ENCODE measurements at places on chromosomes 4 and X.
A peak's percentile ranks its signal among the peaks of the same experiment; 100 is the strongest.

DNA sequence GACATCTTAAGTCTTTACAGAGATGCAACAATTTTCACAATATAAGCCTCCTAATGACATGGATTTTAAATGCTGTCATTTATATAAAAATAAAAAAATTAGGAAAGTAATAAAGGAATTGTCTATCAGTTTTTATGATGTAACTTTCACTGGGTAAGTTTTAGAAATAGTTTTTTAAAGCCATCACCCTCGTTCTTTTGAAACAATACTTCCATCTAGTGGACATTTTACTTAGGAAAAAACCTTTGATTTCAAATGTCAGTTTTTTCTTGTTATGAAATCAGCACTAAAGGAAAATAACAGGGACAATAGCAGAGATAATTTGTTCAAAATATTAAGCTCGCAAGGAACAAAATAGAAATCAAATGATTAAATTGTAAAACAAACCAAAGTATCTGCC lies 24.3 kb upstream of the NDNF start:
- DNase-seq: peak; percentile 37

DNA sequence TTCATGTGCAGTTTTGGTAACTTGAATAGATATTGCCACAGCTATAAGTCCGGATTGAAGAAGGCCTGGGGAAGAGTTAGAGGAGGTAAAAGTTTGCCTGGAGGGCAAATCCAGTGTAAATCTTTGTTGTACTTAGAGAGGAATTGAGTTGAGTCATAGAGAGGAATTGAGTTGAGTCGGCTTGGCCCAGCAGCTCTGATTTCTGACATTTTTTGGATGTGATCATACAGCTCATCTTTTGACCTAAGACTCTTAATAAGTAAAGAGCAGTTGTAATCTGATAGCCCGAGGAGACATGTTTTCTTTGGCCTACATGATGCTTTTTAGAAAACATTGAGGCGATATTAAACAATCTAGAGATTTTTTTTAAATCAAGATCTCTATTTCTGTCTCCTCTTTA lies 3.9 kb downstream of the KIT start:
- peak; percentile 90 for DNase-seq

GRCh38 chr4:8292478-8293107 lies 23.0 kb downstream of the HTRA3 start:
- DNase-seq: no peak

DNA sequence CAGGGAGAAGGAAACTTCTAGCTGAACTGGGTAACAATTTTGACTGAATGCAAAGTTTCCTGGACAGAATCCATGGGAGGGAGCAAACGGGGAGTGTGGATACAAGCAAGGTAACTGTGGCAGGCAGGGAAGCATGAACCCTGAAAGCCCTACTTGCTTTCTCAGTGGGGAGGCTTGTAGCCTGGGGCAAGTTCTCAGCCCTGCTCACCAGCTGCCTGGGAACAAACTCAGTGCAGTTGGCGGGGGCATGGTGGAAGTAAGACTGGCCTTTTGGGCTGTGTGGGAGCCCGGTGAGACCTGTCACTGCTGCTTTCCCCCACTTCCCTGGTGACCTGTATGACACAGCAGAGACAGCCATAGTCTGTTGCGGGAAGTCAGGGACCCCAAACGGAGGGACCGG lies 14.0 kb upstream of the TEX13B start:
- no peak for DNase-seq

- DNase-seq: no peak
Measured at GRCh38 chrX:85499400-85499799, 119.9 kb upstream of the POF1B start.

DNA sequence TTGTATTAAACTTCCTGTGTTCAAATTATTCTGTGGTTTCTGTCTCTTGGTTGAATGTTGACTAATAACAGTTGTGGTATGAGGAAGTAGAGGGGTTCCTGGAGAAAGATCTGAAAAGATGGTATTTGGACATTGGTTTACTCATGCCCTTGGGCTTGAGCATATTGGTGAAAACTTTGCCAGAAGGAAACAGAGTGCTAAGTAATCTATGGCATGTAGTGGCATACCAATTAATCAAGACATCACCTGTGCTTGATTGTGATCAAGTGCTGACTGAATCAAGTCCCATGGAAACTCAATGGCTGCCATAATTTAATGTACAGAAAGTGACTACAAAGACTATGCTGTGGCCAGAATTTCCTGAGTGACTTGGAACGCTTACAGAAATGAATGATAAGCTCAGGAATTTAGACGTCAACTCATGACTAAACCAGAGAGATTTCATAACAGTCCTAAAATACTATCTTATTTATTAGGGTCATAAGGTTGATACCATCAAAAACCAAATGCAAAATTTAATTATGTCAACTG lies 2062.9 kb downstream of the ARAP2 start:
- DNase-seq: peak; percentile 79

DNA sequence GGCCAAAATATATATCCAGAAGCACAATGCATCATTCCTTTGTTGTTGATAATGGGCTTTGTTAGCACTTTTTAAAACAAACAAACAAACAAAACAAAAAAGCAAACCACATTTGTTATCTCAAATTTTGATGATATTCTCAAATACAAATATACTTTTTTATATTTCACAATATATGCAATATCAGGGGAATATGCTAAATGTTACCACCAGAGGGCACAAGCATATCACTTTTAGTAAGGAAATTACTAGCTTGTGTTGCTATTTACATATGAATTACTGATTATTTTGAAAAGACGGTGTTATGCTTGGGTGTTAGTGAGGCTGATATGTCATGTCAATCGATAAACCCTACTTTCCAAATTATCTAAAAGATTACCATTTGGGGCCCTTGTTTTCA lies 29.1 kb downstream of the RIPPLY1 start:
- peak; percentile 54 for DNase-seq

GRCh38 chr4:6360385-6360784 lies 90.7 kb downstream of the WFS1 start:
- no peak for DNase-seq

DNA sequence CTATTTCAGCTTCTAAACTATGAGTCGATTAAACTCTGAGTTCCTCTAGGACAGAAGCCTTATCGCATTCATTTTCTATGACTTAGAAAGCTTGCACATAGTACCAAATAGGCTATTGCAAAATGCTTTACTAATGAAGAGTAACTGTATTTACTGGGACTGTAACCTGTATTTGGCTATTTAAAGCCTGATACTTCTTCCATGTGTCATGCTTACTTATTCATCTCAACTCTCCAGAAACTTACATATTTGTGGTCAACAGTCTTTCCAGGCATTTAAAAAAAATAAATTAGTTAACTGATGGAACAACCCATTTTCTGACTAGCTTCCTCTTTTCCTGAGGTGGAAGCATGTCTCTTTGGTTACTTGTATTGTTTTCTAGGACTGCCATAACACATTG lies 467.9 kb downstream of the PCDH11X start:
- DNase-seq: no peak

GRCh38 chr4:84547211-84547610 lies 35.7 kb upstream of the CDS1 start:
- DNase-seq: no peak

DNA sequence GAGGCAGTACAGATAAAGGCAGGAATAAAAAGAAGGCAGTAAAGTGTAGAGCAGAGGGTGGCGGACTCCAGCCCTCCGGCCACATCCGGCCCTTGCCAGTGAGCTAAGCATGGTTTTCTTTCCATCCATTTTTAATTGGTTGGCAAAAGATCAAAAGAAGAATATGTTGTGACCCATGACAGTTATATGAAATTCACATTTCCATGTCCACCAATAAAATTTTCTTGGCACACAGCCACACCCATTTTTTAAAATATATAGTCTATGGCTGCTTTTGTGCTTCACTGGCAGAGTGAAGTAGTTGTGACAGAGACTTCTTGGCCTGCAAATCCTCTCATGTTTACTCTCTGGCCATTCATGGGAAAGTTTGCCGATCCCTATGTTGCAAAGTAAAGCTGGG lies 29.8 kb downstream of the SLC9A6 start:
- no peak for DNase-seq

DNA sequence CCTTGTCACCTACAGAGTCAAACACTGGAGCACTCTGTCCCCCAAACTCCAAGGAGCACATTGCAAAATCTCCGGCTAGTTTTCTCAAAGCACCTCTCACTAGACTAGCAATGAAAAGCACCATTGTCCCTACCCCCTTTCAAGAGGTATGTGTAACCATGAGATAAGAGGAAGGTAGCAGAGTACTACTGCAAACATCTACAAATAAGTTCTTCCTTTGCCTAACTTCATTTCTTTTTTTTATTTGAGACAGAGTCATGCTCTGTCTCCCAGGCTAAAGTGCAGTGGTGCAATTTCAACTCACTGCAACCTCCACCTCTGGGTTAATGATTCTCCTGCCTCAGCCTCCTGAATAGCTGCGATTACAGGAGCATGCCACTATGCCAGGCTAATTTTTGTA lies 17.7 kb downstream of the PPP4R3C start:
- DNase-seq: no peak

GRCh38 chr4:7210824-7211223 lies 18.5 kb downstream of the SORCS2 start:
- DNase-seq: peak; percentile 76

- DNase-seq: peak; percentile 61
Measured at GRCh38 chr4:102449751-102450352, 51.3 kb upstream of the NFKB1 start.

GRCh38 chr4:121675715-121676114 lies 21.1 kb downstream of the ANXA5 start:
- no peak for DNase-seq

DNA sequence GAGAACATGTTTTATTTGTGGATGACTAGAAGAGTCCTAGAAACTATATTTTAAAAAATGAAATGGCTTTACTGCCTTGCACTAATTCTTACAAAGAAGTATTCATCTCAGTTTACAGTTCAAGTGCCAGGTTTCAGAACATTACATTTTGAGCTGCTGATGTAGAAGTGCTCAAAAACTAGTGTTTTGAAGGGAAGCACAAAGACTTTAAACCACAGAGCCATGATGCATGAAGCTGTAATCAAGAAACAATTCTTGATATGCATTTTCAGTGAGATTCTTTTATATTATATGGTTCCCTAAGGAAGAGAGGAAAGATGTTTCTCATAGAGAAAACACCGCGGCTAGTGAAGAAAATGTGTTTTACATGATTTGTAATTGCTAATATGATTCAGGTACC lies 1163.0 kb downstream of the RAPGEF2 start:
- DNase-seq: no peak

GRCh38 chr4:90883519-90883918 lies 756.3 kb downstream of the CCSER1 start:
- DNase-seq: no peak

- DNase-seq: no peak
Measured at GRCh38 chrX:111641969-111642368, 39.0 kb upstream of the ALG13 start.

DNA sequence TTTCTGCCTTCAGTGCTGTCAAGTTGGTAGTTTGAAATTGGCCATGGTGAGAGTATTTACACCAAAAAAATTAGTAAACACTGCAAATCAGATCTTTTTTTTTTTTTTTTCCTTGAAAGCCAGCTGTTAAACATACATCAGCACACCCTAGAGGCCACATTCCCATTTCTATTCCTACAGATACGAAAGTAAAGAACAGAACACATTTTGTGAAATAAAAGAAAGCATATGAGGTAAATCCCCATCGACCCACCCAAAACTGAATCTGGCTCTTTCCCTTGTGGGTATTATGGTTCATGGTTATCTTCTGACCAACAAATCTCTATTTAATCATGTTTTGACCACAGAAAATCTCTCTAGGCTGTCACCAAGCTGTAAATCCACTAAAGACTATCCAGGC lies 41.8 kb upstream of the AP1AR start:
- no peak for DNase-seq

DNA sequence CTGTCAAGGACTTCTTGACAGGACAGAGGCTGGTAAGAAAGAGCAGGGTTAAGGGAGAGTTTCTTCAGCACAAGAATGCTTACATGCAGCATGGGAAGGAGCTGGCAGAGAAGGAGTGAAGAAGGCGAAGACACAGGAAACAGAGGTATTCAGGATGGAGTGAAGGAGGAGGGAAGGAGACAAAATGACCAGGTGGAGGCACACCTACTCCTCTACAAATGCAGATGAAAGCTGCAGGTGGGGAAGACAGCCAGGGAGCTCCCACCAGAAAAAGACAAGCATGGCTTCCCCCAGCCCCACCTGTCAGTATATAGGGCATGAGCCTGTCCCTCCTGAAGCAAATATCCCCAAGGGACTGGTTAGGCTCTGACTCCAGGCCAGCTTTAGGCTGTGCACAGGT lies 29.6 kb upstream of the NKRF start:
- DNase-seq: no peak

GRCh38 chr4:20017070-20017776 lies 234.5 kb upstream of the SLIT2 start:
- DNase-seq: no peak

Data from amniotic stem cell (primary cell).